ENCODE measurements at places on chromosomes 11 and 22.

- no peak for DNase-seq
These were observed 57.6 kb upstream of the OLFML1 start for GRCh38 chr11:7427733-7428132.

GRCh38 chr11:93804879-93805278 is 20.8 kb downstream of the MED17 start:
- no peak for DNase-seq

DNA sequence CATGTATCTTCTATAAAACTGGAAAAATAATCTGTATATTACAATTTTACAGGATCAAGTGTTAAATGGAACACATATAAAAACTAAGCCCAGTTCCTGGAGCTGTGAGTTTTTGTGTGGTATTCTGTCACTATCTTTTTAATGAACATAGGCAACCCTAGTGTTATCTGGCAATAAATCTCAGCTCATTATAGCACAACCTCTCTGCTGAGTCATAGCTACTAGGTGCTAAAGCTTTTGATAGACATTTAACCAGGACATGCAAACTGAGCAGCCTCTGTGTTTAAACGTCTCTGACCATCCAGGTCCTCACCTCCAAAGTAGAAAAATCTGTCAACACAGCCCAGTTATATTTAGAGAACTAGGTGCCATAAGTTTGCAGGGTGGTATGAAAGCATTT is 91.0 kb upstream of the CARD18 start:
- DNase-seq, result no peak

GRCh38 chr22:19057999-19058491 is 64.2 kb downstream of the DGCR2 start:
- DNase-seq, result no peak

DNA sequence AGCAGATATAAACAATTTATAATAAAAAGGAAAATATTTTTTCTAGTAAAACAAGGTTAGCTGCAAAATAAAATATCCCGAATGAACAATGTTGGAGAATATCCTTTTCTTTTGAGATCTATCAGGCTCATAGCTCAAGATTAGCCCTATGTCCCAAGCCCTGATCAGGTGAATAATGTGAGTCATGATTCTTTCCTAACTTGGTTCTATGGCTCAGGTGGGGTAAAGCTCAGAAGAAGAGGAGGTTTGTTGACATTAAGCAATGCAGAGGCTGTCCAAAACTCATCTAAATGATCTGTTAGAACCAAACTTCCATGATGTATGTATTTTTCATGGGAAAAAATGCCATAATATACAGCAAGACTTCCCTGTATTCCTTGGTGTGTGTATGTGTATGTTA is 86.1 kb downstream of the TRIM44 start:
- DNase-seq, result no peak

GRCh38 chr11:124762624-124763155 is 600 bp upstream of the ESAM start:
- no peak for DNase-seq
